OCI-M1 (cell line): ENCODE measurements at places on chromosomes 11 and 22.

- no peak for DNase-seq
Observed at GRCh38 chr11:57460758-57461749, 726 bp downstream of the RTN4RL2 start.

- DNase-seq: no peak
Observed at GRCh38 chr11:121575963-121576290, 123.2 kb upstream of the SORL1-AS1 start.

DNA sequence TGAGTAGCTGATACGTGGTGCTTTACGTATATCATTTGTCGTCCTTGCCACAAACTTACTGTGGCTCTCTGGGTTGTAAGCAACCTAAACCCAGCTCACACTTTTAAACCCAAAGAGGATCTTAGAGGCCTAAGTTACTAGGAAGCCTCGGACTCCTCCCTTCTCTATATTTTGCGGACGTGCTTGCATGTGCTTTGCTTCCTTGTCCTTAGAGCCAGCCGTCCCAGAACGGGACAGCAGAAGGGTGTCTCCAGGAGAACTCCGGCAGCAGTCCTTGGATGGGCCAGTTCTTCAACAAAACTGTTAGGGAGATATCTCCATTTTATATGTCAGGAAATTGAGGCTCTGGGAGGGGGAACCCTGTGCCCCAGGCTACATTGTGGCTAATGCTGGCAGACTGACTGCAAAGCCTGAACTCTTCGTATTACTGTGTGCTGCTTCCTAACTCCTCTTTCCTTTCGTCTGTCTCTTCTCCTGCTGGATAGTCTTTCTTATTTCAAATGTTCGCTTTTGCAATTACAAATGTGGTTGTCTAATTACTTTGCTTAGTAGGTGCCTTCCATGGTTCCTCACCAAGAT, 33.8 kb downstream of the TNRC6B start:
- no peak for DNase-seq

- peak; percentile 73 for DNase-seq
Observed at GRCh38 chr11:41201156-41201555, 258.3 kb downstream of the LRRC4C start.

DNA sequence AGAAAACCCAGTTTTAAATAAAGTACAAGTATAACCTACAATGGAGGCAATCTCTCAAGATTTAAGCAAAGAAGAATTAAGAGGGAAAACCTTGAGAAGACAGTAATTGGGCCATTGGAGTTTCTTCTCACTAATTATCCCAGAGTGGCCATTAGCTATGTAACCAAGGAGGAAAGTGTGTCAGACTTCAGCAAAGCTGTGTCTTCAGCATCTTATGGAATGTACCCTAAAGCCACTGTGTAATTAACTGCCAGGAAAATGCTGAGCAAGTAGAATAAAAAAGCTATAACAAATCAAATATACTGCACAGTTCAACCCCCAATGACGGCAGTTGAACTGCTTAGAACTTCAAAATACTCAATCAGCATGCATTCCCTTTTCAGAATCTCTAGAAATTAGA, 261.6 kb downstream of the TTC28 start:
- DNase-seq: no peak

- no peak for DNase-seq
Observed at GRCh38 chr11:64430645-64431044, 71.7 kb downstream of the RPS6KA4 start.

- DNase-seq: peak; percentile 83
Observed at GRCh38 chr11:79026803-79027445, 413.9 kb downstream of the TENM4 start.

DNA sequence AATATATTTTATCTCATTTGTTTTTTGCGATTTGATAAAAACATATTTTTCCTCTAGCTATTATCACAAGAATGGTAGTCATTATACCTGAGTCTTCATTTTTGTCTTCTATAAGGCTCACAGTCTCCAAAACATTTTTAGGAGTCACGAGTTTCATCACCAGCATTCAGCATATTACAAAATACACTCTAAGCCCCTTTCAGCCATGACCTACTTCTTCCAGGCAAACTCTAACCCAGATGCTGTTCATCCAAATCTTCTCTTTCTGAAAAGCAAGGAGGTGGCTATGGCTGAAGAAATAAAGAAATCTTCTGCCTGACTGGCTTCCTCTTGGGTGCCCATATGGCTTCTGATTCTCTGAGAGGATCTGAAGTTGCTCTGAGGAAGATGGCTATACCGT, 35.7 kb upstream of the USP47 start:
- no peak for DNase-seq

GRCh38 chr11:124075841-124076651, 34.9 kb upstream of the OR10G7 start:
- DNase-seq: no peak

GRCh38 chr11:8282631-8283030, 19.0 kb upstream of the LMO1 start:
- DNase-seq: no peak

DNA sequence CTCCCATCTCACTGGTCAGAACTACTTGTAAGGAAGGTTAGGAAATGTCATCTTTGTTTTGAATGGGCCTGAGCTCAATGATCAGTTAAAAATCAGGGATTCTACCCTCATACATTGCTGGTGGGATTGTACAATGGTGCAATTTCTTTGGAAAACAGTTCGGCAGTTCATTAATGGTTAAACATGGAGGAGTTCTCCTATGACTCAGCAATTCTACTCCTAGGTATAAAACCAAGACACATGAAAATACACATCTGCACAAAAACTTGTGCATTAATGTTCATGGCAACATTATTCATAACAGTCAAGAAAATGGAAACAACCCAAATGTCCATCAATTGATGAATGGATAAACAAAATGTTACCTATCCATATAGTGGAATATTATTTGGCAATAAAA, 4.9 kb upstream of the APOA5 start:
- DNase-seq: no peak

- no peak for DNase-seq
Observed at GRCh38 chr22:49760280-49760629, 67.4 kb downstream of the BRD1 start.

- no peak for DNase-seq
Observed at GRCh38 chr11:69220561-69221051, 64.9 kb downstream of the SMIM38 start.

DNA sequence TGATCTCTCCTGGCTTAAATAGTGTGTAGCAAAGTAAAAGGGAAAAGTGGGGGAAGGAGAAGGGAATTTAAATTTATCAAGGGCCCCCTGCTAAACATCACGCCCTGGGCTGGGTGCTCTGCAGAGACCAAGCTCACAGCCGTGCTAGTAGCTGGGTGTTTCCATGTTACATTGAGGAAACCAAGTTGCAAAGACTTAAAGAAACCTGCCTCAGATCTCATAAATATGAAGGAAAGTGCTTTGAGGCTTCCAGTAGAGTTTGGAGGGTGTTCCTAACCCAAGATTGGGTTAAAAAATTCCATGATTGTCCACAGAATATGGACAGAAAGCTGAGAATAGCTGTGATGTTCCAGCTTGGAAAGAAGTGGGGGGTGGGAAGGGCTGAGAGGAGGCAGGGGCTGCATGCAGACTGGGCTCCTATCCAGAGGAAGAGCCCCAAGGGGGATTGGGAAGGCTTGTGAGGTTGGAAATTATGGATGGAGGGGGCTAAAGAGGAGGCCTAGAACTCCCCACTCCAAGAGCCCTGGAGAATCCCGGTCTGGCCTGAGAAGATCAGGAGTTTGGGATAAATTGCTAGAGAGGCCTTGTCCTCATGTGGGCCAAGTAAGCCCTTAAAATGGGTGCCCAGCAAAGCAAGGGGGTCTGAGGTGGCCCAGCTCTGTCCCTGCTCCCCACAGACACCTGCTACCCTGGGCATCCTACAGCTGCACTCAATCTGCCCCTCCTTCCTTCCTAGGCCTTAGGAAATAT, 25.0 kb upstream of the OAF start:
- no peak for DNase-seq

- no peak for DNase-seq
Observed at GRCh38 chr11:72743321-72744221, 8.6 kb downstream of the ARAP1 start.

DNA sequence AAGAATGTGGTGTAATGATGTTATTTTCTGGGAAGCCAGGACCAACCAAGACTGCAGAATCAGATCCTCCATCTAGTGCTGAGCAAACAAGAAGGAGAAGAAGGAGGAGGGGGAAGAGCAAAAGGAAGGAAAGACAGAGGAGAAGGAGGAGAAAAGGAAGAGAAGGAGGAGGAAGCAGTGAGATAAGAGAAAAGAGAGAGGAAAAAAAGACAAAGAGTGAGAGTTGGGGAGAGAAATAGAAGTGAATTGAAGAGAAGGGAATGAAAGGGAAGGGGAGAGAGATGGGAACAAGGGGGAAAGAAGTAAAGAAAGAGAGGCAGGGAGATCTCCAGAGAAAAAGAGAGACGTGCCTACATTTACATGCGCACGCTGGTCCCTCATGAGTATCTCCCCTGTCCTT, 153.5 kb downstream of the MN1 start:
- no peak for DNase-seq

DNA sequence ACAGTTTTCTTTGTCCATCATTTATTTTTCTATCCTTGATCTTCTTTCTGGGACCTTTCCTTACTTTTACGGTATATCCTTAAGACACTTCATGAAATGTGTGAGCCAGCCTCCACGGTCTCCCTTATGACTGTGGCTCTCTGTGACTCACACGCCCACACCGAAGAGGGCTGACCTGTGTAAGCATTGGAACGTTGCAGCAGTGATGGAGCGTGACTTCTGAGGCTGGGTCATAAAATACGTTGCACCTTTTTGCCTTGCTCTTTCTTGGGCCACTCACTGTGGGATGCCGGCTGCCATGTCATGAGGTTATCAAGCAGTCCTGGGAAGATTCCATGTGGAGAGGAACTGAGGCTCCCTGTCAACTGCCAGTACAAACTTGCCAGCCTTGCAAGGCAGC, 96.3 kb upstream of the RAB1B start:
- DNase-seq: no peak

DNA sequence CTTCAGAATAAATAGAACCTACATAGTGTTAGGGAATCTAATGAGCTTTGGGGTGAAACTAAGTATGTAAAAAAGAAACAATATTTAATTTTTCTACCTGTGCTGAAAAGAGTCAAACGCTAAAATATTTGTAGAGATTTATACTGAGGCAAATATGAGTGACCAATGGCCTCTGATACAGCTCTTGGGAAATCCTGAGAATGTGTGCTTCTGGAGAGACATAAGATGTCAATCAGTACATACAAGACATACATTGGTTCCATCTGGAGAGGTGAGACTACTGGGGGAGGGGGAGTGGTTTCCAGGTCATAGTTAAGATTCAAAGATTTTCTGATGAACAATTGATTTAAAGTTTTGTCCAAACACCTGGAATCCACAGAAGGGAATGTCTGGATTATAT, 970 bp downstream of the ASRGL1 start:
- DNase-seq: no peak

DNA sequence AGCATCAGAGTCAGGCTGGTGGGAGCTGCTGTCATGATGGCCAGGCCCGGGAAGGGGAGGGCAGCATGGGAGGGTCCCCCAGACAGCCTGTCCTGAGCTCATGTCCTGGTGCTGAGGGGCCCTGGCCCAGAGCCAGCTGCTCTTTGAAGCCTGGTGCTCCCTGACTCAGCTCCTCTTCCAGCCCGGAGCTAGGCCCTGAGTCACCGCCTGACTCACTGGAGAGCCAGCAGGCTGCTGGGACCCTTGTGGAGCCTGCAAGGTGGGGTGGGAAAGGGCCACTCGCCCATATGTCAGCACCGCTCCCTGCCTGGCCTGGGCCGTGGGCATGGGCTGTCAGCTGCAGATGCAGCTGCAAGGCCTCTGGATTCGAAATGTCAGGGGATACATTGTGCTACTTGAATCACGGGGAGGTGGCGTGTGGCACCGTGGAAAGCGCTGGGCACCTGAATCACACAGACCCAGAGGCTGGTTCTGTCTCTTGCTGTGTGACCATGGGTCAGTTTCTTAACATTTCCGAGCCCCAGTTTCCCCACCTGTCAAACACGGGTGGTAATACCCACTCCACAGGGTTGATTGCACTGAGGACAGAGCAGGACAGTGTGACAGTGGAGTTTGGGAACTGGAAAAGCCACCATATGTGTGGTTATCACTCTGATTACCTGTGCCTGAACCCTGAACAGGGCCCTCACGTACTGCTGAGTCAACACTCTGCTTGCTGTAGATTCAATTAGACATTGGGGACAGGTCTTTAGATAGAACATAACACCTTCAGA, 4.4 kb downstream of the CACNA1I start:
- no peak for DNase-seq

DNA sequence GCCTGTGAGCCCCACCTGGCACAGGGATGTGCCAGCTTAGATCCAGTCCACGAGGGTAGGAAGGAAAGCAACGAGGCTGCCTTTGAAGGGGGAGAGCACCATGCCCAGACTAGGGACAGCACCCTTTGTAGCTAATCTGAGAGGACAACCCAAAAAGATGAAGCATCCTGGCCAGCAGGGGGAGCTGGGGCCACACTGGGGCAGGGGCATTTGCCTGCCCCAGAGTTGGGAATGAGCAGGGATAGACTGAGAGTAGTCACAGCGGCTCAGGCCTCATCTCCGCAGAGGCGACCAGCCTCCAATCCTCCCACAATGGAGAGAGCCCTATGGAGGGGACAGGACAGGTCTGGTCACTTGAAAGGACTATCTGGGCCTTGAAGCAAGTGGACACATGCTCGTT, 16.4 kb downstream of the LMO1 start:
- DNase-seq: peak; percentile 44

- peak; percentile 97 for DNase-seq
Observed at GRCh38 chr11:76318744-76319384, 62.1 kb downstream of the THAP12 start.

DNA sequence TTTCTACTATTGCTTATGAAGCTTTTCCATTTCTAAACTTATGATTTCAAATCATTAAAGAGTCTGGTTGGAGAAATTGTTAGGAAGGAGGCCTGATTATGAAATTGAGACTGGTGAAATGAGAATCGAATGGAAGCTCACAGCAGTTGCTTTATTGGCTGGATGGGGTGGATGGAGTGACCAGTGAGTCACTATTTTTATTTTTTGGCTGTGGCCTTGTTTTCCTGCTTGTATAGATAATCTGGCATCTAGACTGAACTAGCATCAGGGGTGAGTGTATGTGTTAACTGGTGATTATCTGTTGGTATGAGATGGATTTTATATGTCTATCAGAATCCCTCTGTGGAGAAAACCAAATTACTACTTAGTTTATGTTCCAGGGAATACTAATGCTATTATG, 36.2 kb downstream of the UVRAG start:
- peak; percentile 80 for DNase-seq

DNA sequence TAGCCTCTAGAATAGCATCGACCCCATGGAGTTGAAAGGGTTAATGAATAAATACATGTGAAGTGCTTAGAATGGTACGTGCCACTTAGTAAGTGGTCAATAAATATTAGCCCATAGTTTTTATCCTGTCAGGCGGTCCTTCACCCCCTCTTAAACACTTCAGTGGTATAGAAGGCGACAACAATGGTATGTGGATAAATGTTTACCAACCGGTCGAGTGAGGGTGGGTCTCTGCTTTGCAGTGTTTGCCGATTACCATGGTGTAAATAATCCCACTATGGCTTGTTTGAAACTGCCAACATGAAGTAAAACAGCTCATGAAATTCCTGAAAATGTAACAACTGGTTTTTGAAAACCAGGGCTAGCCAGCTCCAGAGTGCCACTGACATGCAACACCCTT, 541.2 kb downstream of the BUD13 start:
- DNase-seq: no peak
